WTC11 (cell line): ENCODE measurements at places on chromosomes 6 and 20.

- no peak for DNase-seq
Observed at GRCh38 chr6:134389658-134390057, 71.7 kb upstream of the SGK1 start.

DNA sequence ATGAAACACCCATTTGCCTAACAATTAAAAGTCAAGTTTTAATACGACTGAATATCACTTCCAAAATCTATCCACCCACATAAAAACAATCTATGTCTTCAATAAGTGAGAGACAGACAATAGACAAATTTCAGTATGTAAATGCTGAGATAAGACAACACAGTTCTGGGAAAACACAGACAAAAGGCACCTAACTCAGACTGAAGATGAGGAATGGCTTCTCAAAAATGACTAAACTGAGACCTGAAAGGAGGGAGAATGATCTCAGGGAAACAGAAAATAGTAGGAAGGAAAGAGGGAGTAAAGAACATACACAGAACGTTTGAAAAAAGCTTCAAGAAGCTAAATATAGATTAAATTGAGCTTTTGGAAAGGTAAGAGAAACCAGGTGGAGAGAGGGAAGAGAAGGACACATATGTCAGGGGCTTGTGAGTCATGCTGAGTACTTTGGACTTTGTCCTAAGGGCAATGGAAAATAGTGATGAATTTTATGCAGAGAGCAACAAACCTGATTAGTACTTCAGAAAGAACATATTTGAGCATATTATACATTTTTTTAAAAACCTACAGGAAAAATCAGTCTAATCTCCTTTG is 16.1 kb downstream of the LMBRD1 start:
- no peak for DNase-seq

DNA sequence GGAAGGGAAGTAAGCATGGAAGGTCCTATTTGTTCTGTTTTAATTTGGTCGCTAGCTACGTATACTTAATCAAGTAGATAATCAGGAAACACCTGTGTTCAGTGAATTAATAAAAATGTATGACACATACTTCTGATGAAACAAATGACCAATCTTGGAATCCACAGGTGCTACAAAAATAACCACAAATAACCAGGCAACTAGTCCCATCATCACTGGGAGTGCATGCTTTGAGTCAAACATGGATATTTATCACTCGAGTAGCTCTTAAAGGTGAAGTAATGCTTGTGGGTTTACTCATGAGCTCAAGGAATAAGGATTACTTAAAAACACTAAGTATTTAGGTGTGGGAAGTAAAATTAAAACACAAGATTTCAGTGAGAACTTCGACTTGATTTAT is 285.6 kb upstream of the ID4 start:
- DNase-seq: no peak

DNA sequence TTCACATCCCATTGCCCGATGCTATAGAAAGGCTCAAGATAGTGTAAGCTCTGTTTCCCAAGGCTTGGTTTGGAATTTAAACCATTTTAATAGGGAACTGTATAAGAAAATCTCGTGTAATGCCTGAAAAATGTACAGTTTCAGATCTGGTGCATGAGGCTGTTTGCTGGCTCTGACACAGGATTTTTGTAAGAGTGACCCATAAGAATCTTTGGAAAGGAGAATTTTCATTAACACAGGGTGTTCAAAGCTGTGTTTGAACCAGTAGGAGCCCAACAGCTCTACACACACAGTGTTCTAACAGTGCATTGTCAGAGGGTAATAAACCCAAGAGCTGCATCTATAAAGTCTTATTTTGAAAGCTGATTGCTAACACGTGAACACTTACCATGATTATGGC is 293.5 kb downstream of the PRL start:
- DNase-seq: no peak

GRCh38 chr20:49825521-49826033 is 12.9 kb downstream of the SLC9A8 start:
- no peak for DNase-seq

- no peak for DNase-seq
Observed at GRCh38 chr20:4953881-4954280, 47.4 kb downstream of the SLC23A2 start.

DNA sequence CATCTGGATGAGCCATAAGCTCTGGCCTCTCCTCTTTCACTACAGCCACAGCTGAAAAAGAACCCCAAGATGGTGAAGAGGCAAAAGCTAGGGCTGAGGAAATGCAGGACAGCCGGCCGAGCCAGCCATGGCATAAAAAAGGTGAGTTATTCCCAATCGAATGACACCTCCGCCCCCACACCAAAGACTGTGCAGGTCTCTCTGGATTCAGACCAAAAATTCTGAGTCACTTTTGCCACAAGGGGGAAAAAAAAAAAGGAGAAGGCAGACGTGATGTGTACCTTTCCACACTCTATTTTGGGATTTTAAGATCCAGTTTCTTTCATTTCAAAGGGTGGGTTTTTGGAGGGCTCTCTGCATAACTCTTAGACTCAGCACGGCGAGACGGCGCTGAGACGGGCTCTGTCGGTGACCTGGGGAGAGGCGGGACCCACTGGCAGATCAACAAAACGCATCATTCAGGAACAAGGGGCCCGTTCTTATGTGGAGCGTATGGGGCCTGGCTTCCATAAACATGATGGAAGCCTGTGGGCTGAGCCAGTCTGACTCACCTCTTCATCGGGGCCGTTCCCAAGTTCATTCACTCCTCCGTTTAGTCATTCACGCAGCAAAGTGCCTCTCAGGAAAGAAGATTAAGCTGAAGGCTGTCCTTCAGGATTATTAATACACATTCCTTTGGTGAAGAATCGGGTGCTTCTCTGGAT is 54.8 kb downstream of the NFATC2 start:
- no peak for DNase-seq

- DNase-seq: no peak
Observed at GRCh38 chr6:158472447-158472846, 87.4 kb upstream of the TMEM181 start.

DNA sequence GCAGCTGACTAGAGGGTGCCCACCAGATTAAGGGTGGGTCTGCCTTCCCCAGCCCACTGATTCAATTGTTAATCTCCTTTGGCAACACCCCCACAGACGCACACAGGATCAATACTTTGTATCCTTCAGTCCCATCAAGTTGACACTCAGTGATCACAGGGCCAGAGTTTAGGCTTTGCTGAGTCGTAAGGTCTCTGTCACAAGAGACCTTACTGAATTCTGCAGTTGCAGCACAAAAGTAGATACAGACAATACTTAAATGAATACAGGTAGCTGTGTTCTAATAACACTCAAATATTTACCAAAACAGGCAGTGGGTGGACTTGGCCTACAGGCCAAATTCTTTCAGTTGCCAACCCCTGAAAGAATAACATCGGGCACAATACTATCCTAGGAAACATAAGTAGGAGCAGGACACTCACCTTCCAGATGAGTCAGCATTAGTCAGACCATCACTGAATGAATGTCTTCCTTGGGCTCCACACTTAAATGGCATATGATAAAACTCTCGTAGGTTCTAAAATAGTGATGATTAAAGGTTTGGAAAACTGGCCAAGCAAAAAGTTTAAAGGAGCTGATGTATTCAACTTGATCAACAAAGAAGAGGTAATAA is 190.0 kb downstream of the UBE3D start:
- DNase-seq: no peak

DNA sequence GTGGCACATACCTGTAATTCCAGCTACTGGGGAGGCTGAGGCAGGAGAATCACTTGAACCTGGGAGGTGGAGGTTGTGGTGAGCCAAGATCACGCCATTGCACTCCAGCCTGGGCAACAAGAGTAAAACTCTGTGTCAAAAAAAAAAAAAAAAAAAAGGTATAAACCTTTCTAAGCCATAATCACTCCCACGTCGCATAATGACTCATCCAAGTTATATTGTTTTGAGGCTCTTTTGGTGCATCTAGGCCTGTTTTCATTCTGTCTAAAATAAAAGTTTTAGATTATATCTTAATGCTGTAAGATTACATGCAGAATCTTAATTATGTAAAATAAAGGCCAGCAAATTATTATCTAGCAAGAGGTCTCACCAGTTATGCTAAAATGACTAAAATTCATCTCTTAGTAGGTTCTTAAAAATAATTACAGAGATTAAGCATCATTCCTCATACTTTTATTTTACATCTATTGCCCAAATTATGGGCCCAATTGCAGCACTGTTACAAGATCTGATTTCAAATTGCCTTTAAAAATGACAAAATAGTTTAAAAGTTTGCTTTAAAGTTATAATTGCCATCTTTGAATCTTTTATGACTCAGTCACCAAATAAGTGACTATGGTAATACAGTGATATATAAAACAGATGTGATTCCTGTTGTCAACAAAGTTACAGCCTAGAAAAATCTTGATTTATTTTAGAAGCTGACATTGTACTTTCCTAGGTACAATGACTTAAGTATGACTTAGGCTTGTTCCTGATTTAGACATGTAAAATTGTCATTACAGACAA is 10.4 kb upstream of the SUMO4 start:
- no peak for DNase-seq

DNA sequence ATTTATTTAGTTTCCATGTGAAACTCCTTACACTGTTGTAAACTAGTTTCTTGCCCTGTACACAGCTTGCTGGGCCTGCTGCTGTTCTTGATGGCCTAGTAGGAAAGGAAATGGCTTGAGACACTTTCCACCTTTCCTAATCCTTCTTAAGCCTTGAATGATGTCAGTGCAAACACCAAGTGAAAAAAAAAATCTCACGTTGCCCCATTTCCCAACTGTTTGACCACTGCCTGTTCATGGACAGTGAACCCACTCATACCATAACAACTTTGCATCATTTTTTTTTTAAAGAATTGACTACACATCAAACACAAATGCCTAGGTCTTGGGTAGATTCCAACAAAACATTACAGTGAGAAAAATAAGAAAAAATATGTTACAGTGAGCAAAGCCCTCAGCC is 653.6 kb upstream of the FLRT3 start:
- no peak for DNase-seq

GRCh38 chr6:3946778-3947177 is 97.6 kb downstream of the FAM50B start:
- DNase-seq: no peak

GRCh38 chr6:25413207-25413905 is 134.2 kb downstream of the CARMIL1 start:
- no peak for DNase-seq

GRCh38 chr6:147283460-147283859 is 79.2 kb downstream of the STXBP5 start:
- no peak for DNase-seq

- DNase-seq: no peak
Observed at GRCh38 chr6:2020909-2021308, 224.5 kb downstream of the GMDS start.

DNA sequence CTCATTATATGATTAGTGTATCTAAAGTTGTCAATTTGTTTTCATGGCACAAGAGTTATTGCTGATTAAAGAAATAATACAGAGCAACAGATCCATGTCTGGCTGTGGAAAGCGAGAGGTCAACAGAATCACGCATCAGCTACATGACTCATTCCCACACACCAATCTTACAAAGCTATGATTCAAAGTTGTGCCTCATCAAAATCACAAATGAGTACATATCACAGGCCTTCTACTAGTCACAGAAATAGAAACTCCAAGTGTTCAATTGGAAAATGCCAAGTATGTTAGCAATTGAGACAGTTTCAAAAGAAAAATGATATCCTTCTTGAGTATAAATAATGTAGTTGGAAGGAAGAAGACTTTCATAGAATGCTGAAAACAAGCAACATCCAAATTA is 57.8 kb upstream of the NKAIN2 start:
- DNase-seq: no peak

- no peak for DNase-seq
Observed at GRCh38 chr6:148426317-148426977, 83.8 kb downstream of the SASH1 start.

GRCh38 chr20:49316704-49317103 is 38.8 kb upstream of the ZNFX1 start:
- no peak for DNase-seq

DNA sequence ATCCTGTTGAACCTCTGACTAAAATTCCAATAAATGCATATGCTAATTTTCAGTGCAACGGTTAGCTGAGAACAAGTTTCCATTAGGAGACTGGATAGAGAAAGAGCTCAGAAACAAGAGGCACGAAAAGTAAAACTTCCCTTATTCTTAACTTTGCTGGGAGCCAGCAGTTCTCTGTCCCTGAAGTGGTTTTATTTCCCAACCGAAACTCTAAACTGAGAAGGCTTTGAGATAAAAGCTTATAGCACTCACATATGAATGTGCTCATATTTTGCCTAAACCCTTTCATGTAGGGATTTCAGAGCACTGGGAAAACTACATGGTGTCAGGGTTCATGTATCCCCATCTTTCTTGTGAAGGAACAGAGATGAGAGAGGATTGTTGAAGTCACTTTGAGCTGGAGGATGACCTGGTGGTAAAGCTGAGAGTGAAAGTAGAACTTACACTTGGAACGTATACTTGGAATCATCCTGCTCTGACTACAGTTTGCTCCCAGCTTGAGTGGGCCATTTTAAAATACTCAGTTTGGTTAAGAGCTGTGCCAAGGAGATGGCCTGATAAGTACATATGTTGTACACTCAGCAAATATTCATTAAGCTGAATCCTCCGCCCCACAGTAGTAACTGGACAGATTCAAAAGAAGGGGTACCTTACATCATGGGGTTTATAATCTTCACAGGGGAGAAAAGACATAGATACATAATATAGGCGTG is 324.2 kb upstream of the CNR1 start:
- DNase-seq: no peak

DNA sequence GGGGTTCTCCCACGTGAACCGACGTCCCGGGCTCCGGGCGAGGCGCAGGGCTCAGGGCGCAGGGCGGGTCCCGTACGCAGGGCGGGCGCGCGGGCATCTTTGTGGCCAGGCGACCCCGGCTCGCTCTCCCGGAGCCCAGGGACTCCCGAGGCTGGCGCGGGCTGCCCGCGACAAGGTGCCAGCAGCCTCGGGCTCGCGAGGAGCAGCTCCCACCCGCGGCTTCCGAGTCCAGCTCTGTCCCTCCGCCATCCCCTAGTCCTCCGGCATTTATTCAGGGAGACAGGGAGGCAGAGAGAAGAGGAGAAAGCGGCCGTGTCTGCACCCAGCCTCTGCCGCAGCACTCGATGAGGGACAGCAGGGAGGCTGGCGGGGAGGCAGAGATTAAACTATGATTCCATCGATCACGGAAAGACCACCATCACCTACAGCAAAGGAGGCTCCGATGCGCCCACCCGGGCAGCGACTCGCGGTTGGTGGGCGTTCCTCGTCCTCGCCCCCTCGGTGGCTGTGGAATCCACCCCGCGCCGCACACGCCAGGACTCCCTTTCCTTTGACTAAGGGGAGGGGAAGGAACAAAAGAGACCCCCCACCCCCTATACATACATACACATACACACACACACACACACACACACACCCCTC is 1.1 kb downstream of the RGS17 start:
- peak; percentile 29 for DNase-seq

GRCh38 chr6:131451321-131452144 is 121.5 kb upstream of the ARG1 start:
- DNase-seq: no peak

GRCh38 chr6:96186094-96186493 is 170.3 kb downstream of the FUT9 start:
- DNase-seq: no peak

DNA sequence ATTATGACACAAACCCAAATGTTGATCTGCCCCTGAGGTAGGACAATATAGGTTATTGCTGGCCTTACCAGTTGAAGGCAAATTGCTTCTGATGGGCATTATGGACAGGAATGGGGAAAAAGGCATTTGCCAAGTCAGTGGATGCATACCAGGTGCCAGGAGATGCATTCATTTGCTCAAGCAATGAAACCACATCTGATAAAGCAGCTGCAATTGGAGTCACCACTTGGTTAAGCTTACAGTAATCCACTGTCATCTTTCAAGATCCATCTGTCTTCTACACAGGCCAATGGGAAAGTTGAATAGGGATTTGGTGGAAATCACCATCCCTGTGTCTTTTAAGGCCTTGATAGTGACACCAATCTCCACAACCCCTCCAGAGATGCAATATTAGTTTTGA is 648.6 kb downstream of the COL12A1 start:
- no peak for DNase-seq
